WTC11 (cell line): ENCODE measurements at places on chromosomes 12 and 14.
A peak's percentile ranks its signal among the peaks of the same experiment; 100 is the strongest.

- H3K36me3 ChIP-seq: no peaks in the 10 kb centered on the region
- H3K27me3 ChIP-seq: no peaks in the 10 kb centered on the region
- no peak overlapping the region for H3K4me3 ChIP-seq
- H3K27ac ChIP-seq: no peak overlapping the region
These were observed 300.8 kb upstream of the NOS1 start for GRCh38 chr12:117662220-117662619.

DNA sequence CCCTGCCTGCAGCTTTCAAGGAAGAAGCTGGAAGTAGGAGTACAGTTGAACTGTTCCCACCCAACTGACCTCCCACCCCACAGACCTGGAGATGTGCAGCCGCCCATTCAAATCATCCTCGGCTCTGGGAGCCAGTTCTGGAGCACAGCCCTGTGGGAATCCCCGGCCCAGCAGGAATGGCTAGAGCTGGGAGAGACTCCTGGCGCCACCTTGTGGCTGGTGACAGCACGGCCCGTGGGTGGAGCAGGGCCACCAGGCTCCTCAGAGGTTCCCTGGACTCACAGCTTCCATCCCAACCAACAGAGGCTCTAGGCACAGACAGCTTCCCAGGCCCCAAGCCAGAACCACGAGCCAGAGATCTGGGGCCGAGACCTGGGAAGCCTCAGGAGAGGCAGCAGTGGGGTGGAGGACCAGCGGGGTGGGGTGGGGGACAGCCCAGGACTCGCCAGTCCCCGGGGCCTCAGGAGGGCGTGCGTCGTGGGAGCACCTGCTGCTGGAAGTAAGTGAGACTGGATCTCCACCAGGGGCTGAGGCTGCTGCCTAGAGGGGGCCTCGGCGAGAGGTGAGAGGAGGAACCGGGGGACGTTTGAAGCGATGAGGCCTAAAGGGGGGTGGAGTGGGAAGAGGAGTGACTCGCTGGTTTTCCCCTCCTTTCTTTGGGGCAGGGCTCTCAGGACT, 43.4 kb downstream of the RNF34 start:
- peak overlapping the region; percentile 85 for H3K27ac ChIP-seq
- H3K27me3 ChIP-seq: no peaks in the 10 kb centered on the region; the same call in 1 of the 2 replicates
- H3K4me3 ChIP-seq: no peak overlapping the region
- H3K36me3 ChIP-seq: peaks cover 40% of the 10 kb centered on the region
- peak; percentile 94 for DNase-seq
- H3K4me1 ChIP-seq: peaks cover 7% of the 10 kb centered on the region

DNA sequence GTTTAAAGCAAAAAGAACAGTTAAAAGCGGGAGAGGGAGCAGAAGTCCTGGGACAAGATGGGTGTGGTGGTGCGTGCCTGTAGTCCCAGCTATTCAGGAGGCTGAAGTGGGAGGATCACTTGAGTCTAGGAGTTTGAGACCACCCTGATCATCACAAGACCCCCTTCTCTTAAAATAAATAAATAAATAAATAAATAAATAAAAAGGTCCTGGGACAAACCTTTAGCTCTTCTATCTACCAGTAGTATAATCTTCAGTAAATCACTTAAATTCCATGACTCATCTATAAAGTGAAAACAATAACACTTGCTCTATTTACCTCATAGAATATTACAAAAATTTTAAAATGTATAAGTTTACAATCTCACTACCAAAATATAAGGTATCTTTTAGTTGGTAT, 5.8 kb downstream of the RACGAP1 start:
- peak overlapping the region; percentile 74; the same call in 1 of the 2 replicates for H3K27ac ChIP-seq
- no peak for DNase-seq
- H3K4me3 ChIP-seq: no peak overlapping the region
- H3K36me3 ChIP-seq: peaks cover 11% of the 10 kb centered on the region

DNA sequence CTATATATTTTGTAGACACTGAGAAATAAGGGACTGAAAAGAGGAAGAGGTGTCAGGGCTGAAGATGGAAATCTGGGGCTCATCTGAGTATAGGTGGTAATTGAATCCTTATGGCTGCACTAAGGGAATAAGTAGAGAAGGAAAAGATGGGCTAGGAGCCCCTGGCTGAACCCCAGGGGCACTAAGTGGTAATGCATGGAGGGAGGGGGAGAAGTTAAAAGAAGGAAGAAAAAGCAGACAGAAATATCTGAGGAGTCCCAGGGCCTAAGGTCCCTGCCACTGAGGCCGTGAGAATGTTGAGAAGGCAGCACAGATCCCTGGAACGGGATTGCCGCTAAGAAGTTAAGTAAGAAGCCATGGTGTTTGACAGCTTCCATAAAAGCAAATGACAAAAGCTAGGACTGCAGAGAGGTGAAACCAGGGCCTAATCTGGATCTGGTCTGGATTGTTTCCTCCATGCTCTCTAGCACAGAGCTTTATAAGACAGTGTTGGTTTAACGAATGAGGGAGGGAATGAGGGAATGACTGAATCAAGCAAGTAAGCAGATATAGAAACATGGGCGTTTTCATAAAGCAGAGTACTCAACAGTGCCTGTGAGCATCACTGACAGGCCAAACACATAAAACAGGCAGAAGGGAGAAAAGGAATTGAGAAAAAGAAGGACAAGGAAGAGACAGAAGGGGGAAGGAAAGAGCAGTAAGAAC, 92.9 kb downstream of the HMGA2 start:
- peaks cover 29% of the 10 kb centered on the region for H3K36me3 ChIP-seq
- no peaks in the 10 kb centered on the region for H3K27me3 ChIP-seq
- no peak for DNase-seq
- H3K27ac ChIP-seq: no peak overlapping the region
- H3K4me1 ChIP-seq: peaks cover 28% of the 10 kb centered on the region
- H3K4me3 ChIP-seq: no peak overlapping the region

- H3K4me1 ChIP-seq: no peaks in the 10 kb centered on the region
- H3K4me3 ChIP-seq: no peak overlapping the region
- DNase-seq: no peak
- no peak overlapping the region for H3K27ac ChIP-seq
- no peaks in the 10 kb centered on the region for H3K27me3 ChIP-seq
- no peaks in the 10 kb centered on the region for H3K36me3 ChIP-seq
These were observed 94.1 kb upstream of the BMP4 start for GRCh38 chr14:54050759-54051158.

DNA sequence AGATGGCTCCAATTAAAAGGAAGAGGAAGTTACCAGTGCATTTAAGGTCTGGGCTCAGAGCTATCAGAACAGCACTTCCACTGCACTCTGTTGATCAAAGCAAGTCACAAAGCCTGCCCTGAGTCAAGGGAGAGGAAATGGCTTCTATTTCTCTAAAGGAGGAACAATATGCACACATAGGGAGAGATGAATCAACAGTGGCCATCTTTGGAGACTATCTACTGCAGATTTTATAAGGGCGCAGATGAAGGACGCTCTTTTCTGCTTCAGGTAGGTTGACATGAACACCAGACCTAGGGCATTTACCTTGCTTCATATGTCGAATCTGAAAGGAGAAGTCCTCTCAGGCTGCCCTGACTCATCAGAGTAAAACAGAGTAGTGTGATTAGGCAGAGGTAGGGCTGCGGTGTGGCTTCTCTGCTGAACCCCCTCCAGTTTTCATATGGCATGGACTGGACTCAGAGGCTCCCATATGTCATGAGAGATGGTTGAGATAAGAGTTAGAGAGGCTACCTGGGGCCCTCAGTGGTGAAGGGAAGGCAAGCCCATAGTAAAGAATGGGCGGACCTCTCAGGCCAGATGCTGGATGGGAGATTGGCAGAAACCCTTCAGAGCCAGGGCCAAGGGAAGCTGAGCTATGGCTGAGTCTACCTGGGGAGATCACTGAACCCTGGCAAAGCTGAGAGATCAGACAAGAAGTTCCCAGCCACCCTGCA, 84.4 kb downstream of the ARF6 start:
- no peaks in the 10 kb centered on the region for H3K36me3 ChIP-seq
- no peak overlapping the region for H3K27ac ChIP-seq
- peaks cover 6% of the 10 kb centered on the region for H3K4me1 ChIP-seq
- no peaks in the 10 kb centered on the region; the same call in 1 of the 2 replicates for H3K27me3 ChIP-seq
- no peak for DNase-seq

GRCh38 chr12:107134558-107134957, 41.2 kb upstream of the CRY1 start:
- H3K4me1 ChIP-seq: peaks cover 27% of the 10 kb centered on the region
- peaks cover 20% of the 10 kb centered on the region; the same call in 1 of the 2 replicates for H3K27me3 ChIP-seq
- H3K36me3 ChIP-seq: peaks cover 6% of the 10 kb centered on the region; the same call in 1 of the 2 replicates
- peak; percentile 64 for DNase-seq
- no peak overlapping the region for H3K27ac ChIP-seq
- no peak overlapping the region for H3K4me3 ChIP-seq

GRCh38 chr14:33534632-33535031, 416.2 kb downstream of the EGLN3 start:
- no peak for DNase-seq
- H3K27me3 ChIP-seq: no peaks in the 10 kb centered on the region
- H3K4me3 ChIP-seq: no peak overlapping the region
- H3K4me1 ChIP-seq: peaks cover 20% of the 10 kb centered on the region
- no peaks in the 10 kb centered on the region for H3K36me3 ChIP-seq

GRCh38 chr12:108752387-108752786, 21.1 kb upstream of the CORO1C start:
- peaks cover under 1% of the 10 kb centered on the region; the same call in 1 of the 2 replicates for H3K36me3 ChIP-seq
- no peak for DNase-seq
- no peaks in the 10 kb centered on the region for H3K27me3 ChIP-seq

DNA sequence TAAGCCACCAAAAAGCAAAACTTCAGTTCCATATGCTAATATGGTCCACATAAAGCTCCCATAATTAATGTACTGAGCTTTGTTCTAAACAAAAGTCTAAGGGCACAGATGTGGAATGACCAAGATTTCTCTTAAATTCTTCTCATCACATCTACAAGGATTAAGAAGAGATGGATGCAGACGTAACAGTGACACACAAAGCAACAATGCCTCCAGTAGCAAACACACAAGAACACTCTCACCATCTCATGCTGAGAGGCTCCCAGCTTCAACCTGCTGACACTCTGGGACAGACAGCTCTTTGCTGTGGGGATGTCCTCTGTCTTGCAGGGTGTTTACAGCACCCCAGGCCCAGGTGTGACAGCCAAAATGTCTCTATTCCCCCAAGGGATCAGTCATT, 48.2 kb downstream of the SETD3 start:
- H3K4me3 ChIP-seq: no peak overlapping the region
- H3K4me1 ChIP-seq: no peaks in the 10 kb centered on the region
- H3K27ac ChIP-seq: no peak overlapping the region
- H3K36me3 ChIP-seq: peaks cover 48% of the 10 kb centered on the region
- no peaks in the 10 kb centered on the region for H3K27me3 ChIP-seq
- no peak for DNase-seq
